ENCODE measurements at places on chromosomes 3 and 15.
A peak's percentile ranks its signal among the peaks of the same experiment; 100 is the strongest.

DNA sequence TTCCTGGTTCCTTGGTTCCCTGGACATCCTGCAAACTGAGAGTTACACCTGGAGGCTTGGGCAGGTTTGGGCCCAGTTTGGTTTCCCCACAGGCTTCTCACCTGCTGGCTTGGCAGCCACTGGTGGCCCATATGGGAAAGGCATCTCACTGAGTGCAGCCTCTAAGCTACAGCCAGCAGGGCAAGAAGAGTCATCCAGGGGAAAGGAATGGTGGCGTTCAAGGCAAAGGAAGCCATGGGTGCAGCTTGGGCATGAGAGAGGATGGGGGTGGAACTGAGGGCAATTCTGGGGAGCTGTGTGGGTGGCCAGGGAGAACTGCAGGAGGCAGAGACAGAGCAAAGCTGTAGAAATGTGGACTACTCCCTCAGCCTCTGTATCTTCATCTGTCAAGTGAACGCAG, 106.4 kb downstream of the EPHB1 start:
- no peak for DNase-seq

DNA sequence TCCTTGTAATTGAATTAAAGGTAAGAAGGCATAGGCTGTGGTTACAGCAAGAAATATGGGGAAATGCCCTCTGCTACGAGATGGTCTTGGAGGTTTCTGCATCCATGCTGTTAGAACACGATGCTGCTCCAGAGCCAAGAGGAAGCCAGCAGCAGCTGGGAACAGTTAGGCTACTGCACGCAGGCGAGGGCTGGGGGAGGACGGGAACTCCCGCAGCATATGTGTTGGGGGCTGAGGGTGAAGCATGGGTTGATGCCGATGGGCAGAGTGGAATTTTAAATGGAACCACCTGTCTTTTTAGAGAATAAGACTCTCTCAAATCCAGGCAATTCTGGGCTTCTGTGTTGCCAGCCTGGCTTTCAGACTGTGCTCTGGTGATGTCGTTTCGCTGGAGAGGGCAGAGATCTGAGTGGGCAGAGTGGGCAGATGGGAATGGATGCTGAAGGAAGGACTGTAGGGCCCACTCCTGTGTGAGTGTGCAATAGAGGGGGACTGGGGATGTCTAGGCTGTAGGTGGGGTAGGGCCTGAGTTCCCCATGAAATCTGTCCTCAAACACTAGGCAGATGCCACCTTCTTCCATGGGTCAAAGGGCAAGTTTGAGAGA, 417.0 kb upstream of the TPM1 start:
- DNase-seq = no peak

- no peak for DNase-seq
Observed at GRCh38 chr15:89778861-89779260, 2.7 kb downstream of the MESP2 start.

DNA sequence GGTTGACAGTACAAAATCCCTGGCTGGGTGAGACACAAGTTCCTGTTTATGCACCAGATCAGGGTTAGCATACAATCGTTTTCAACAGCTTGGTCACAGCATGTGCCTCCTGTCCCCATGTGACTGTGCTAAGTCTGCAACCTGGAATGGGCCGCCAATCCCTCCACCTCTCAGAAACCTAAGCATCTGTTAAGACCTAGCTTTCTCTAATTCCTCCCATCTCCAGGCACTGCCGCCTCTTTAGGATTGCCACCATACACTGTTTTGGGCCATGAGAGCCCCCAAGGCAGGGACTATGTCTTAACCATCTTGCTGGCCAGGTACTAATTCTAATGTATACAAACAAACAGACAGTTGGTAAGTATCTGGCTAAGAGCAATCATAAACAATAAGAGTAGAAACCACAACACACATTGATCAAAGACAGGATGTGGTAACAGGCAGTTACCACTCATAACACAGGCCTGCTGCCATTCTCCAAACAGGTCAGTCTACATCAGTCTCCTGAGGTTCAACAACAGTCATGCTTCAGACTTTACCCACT, 25.6 kb downstream of the SEC22C start:
- no peak for DNase-seq

DNA sequence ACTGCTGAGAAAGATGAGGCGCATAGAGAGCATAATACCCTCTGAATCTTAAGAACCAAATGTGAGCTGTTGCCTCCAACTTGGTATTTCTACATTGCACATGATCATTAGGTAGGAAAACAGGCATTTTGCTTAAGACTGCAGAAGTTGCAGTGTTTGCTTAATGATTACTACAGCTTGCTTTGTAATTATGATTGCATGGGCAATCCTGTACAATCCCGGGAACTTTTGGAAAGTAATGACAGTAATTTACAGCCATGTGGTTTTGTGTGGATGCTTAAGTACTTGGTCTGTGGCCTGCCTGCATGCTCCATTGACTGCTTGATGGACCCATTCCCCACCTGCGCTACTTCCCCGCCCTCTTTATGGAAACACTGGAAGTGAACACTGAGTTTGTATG, 301.1 kb downstream of the DIPK2A start:
- DNase-seq = no peak

GRCh38 chr15:48671103-48672022, 25.9 kb upstream of the FBN1 start:
- peak; percentile 71 for DNase-seq

All from foreskin keratinocyte (primary cell).